ENCODE measurements at places on chromosomes 4 and X.

GRCh38 chrX:34382416-34382815 is 250.3 kb upstream of the FAM47A start:
- DNase-seq = no peak

GRCh38 chrX:22177950-22178515 is 94.7 kb upstream of the CBLL2 start:
- no peak for DNase-seq

DNA sequence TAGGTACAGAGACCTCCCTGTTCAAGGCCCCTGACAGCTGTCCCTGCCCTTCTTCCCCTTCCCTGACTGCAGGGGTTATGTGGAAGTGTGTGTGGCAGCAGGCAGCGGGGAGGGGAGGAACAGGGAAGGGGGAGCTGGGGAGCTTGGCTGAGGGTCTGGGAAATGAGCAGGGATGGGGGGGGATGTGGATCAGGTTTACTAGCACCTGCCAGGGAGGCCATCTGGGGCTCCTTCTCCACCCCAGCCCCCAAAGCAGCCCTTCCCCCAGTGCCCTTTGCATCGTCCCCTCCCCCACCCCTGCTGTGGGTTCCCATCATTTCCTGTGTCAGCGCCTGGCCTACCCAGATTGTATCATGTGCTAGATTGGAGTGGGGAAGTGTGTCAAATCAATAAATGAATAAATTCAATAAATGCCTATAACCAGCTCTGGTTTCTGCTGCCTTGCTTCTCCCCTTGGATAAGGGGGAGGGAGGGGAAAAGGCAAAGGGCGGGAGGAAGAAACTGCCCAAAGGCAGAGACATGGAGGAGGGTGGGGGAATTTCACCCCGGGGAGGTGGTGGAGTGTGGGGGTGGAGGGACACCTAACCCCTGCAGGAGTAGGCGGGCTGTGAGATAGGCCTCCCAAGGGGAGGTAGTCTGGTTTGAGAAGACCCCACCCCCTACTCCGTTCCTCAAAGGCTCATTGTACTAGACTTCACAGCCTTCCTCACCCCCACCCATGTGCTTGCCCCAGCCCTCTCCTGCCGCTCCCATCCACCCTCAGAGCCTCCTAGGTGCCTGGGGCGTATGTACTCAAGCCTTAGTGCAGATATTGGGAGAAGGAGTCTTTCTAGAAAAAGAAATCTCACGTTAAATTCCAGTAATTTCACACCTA is 3.2 kb downstream of the CXorf65 start:
- no peak for DNase-seq

GRCh38 chr4:85913931-85914694 is 439.2 kb downstream of the ARHGAP24 start:
- DNase-seq = no peak

DNA sequence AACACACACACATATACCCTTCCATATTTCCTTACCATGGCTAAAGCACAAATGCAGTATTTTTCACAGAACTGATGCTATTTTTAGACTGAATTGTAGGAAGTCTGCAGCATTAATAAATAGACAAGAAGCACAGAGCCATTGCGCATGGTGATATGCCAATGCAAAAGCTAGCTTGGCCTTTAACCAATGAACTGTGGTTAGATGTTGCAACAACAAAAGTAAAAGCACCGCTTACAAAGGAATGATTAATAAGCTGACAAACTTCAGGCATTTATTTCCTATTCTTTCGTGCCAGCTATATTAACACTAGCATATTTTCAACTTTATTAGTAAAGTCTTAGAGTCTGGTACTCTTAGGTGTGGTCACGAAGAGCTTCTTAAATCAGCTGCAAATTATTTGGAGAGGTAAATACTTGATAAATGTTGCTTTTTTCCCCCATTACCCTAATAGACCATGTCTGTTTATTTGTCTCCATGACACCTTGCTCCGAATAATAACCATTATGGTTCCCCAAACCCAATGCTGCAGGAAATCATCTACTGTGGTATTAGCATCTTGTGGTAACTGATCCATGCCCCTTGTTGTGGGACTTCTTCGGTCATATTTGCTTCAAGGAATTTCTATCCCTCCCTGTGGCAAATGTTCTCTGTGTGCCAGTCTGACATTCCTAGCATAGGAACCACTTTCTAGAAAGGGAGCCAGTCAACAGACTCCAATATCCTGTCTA is 306.1 kb upstream of the TAPT1 start:
- no peak for DNase-seq

DNA sequence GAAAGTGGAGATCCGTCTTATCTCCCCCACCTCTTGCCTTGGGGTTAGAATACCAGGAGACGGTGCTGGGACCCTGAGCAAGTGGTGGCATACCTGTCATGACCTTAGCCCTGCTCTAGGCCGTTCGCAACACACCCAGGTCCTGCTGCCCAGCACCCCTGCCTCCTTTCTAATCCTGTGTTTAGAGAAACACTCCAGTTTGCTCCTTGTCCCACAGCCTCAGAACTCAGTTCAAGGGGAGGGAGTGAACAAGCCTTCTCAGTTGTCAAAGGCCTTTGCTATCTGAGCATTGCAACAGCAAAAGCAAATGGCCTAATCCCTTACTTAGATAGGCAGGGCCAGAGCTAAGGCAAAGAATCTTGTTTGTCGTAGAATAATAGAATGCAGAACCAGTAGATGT is 67.9 kb downstream of the CHRNA9 start:
- DNase-seq = no peak

DNA sequence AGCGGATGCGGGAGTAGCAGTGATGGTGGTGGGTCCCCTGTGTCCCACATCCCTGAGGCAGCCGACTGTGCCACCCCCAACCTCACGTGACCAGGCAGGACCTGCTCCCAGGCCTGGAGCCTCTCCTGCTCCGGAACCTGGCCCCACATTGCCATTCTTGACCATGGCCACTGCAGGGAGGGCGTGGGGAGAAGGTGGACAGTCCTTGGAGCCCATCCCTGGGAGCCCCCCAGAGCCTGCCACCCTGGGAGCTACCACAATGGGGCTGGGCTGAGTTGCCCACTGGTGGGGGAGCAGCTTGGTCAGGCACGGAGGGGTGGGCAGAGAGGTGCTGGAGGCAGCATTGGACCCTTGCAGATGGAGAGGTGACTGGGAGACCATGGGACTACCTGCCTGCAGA is 36.8 kb downstream of the TMPRSS11A start:
- DNase-seq = no peak

DNA sequence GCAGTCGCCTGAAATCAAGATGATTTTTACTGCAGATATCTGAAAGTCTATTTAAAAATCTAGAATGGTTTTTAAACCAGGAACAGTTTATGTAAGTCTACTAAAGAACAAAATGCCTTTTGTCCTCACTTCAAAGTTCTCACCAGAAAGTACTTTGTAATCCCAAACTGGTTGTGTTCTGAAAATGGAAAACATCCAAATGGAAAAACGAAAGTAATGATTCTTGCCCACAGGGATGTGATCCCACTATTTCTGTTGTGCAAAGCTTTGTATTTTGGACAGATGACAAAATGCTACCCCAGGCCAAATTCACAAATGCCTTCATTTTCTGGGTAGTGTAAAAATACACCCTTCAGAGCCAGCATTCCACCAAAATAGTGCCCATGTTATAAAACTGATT is 265.5 kb upstream of the FTHL17 start:
- no peak for DNase-seq

DNA sequence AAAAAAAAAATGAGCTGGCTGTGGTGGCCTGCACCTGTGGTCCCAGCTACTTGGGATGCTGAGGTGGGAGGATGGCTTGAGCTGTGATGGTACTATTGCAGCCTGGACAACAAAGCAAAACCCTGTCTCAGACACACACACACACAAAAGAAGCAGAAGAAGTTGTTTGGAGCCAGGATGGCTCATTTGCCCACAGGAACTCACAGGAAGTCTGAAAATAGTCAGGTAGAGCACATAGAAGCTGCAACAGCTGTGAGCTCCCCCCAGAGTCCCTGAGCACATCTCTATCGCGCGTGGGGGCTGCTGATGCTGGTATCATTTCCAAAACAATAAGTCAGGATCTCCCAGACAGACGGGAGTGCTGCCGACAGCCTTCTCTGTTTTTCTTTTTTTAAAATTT is 13.4 kb upstream of the DHRSX start:
- DNase-seq = no peak

DNA sequence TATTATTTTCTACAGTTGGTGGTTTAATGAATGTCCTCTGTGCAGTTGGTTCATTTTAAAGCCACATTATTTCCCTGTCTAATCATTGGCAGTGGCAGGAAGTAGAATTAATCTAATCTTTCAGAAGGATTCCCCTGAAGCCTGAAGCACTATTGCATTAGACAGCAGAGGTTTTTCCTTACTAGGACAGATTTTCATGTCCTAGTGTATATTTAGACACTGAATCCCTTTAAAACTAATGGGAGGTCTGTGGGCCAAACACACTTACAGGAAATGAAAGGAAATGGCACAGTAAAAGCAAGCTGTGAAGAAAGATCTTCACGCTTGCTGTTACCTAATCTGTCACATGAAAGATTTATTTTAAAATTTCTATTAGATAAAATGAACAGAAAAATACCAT is 165.2 kb downstream of the SLC39A8 start:
- peak; percentile 31 for DNase-seq

DNA sequence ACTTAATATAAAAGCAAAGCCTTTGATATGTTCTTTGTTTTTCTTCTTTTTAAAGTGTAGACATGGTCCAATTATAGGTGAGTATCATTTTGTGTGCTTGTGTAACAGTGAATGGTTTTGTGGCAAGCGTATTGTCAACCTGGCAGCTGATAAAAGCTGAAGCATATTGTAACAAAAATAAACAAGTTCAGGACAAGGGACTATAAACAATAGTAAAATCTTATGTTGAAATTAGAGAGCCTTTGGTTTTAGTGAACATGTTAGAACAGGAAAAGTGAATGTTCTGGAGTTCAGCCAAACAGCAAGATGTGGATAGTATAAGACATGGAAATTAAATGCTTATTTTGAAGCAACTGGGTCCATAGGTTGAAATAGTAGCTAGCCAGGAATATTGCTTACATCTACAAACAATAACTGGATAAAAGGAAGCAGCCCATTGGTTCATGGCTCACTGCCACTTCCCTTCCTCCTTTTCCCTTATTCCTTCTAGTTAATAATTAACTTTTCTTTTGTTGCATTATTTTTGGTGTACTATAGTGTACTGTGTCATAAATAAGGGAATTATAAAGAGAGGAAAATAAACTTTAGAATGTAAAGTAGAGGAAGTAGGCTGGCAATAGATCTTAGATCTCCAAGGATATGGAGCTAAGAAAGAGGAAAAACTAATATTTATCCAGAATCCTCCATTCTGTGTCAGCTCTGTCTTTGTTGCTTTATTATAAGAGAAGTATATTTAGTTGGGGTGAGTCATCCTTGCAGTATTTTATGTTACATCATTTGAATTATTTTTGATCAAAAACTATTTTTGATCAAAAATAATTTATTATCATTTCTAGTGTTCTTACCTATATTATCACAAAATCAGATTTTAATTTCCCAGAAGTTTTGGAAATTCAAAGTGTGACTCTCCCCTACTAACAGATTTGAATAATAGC is 65.6 kb downstream of the MRPL1 start:
- no peak for DNase-seq

GRCh38 chr4:92091335-92091734 is 212.4 kb upstream of the GRID2 start:
- DNase-seq = no peak

- DNase-seq = no peak
Observed at GRCh38 chr4:62118558-62118957, 918.4 kb downstream of the ADGRL3 start.

DNA sequence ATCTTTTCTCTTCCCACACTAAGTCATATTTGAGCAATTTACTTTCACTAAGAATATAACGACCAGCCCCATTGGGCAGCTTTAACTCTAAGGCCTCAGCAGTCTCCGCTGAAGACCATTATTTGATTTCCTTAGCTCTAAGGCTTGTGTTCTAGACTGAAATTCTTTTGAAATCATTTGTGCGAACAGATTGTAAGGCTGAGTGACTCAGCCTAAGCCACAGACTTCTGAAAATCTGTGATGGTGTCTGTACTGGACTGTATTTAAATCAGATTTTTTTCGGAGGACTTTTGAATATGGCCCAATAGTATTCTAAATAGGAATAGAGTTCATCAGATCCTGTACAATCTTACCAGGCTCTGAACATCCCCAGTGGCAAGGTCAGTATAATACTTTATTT is 150.3 kb upstream of the TECRL start:
- DNase-seq = no peak
